ENCODE measurements at places on chromosomes 2 and 18.

DNA sequence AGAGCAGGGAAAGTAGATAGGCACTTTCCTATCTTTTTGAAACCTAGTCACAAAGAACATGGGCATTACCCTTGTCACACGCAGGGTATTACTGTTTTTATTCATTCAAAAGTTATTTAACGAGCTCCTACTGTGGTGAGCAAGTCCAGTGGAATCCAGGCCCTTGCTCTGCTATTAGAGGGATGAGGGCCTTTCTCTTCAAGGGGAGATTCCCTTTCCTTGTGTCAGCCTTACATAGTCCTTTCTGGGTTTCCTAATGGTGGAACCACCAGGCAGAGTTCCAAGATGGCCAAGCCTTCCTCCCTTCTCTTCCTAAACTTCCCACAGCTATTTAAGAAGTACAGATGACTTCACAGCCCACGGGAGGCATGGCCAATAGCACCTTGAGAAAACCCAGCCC is 64.6 kb downstream of the SPTBN1 start:
- DNase-seq = no peak

DNA sequence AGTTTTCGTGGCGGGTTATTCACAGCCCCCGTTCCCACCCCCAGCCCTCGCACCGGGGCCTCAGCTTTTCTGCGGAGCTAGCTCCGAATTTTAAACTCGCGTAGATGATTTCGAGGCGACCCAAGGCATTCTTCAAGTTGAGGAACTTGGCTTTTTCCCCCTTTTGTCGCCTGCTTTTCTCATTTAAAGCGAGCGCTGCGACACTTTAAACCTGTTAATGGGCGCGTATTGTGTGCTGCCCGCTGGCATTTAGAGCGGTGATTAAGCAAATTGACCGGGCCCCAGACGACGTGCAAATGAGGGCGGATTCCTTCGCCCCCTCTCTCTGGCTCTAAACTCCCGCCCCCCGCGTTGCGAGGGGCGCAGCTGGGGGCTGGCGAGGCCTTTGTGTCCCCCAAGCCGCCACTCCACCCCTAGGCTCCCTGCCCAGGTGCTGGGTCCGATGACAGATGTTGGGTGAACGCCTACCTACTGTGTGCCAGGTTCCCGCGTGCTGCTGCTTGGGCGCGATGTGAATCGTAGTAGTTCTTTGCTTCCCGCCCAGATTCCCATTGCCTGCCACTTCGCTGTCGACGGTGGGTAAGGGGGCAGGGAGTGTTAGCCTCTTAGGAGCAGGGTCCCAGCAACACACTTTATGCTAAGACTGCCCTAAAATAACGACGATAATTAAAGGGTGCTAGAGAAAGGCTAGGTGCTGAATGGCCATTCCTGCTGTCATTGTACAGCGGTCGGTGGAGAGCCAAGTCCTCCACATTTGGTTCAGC is 1.9 kb downstream of the TCF7L1 start:
- no peak for DNase-seq

- no peak for DNase-seq
Measured at GRCh38 chr2:193867454-193867853, 1672.7 kb upstream of the TMEFF2 start.

DNA sequence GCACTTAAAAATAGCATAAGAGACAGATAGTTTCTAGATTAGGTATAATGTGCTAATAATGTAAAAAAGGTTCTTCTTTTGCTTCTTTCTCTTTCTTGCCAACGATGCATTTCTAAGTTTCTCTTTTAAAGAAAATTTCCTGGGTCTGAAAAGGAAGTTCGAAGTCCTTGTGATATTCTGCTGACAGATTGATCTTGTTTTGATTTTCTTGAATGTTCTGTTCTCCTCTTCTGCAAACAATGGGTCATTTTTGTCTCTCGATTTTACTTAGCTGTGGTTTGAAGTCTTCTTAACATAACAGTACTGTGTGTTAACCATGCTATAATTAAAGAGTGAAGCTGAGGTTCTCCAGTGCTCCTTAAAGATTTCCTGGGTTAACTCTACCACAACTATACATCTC is 61.1 kb upstream of the ACYP2 start:
- DNase-seq = no peak

DNA sequence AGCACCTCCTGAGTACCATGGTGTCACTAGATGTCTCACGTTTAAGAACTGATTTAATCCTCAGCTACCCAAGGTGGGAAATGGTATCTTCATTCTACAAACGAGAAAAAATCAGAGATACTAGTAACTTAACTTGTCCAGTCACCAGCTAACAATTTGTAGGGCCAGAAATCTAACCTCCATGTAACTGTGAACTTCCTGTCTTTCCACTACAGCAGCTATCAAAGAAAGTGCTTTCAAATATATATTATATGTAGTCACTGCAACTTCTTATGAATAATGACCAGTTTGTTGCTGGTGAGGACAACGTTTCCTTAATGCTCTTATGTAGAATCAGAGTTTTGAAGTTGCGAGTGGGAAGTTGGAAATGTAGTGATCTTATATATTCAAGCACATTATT is 1.9 kb downstream of the REV1 start:
- DNase-seq = no peak

DNA sequence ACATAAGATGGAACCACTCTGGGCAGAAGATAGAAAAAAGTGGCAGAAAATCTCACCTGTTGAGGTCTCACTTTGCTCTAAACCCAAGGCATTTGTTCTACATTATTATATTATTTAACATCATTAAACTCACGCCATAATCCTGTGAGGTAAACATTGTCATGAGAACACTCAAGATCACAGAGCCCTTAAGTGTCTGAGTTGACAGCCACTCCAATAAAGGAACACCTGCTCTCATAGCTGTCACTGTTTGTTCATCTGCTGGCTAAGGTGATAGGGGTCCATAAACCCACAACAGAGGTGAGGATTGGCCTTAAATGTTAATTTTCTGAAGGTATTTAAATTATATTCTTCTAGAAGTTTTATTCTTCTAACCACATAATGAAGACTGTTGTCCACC is 439.7 kb downstream of the RIT2 start:
- DNase-seq = no peak

DNA sequence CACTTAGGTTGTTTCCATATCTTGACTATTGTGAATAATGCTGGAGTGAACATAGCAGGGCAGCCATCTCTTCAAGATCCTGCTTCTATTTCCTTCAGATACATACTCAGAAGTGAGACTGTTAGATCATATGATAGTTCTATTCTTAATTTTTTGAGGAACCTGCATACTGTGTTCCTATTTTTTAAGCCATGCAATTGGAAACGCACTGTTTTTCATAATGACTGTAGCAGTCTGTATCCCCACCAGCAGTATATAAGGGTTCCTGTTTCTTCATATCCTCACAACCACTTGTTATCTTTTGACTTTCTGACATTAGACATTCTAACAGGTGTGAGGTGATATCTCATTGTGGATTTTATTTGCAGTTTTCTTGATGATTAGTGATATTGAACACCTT is 15.5 kb downstream of the NEURL3 start:
- no peak for DNase-seq

GRCh38 chr18:47748093-47748796 is 182.2 kb downstream of the SMAD2 start:
- DNase-seq = no peak

GRCh38 chr2:144771348-144771747 is 251.4 kb upstream of the ZEB2 start:
- DNase-seq = no peak

GRCh38 chr2:10260130-10260529 is 42.6 kb upstream of the HPCAL1 start:
- DNase-seq = no peak

DNA sequence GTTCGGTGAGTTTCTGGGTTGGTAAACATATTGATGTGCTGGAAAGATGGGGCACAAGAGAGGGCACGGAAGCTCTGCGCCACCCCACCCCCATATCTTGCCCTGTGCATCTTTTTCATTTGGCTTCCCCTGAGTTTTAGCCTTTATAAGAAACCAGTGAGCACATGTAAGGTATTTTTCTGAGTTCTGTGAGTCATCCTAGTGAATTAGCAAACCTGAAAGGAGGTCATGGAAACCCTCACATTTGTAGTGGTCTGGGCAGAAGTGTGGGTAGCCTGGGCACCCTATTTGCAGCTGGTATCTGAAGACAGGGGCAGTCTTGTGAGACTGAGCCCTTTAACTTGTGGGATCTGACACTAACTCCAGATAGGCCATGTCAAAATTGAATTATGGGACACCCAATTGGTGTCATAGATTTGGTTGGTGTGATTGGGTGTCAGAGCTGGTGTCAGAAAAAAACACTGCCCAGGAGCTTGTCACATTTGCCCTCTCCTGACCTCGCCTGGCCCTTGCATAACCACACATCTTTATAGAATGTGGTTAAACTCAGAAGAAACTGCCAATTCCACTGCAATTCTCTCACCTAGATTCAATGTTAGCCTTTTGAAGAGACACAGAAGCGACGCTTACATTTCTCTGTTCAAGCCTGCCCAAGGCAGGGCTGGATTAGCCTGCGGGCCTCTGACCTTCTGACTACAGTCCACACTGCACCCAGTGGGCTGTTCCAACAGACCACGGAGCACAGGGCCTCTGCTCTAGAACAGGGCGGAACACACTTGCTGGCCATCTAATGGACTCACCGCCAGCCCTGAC is 12.0 kb upstream of the GALM start:
- DNase-seq = no peak

DNA sequence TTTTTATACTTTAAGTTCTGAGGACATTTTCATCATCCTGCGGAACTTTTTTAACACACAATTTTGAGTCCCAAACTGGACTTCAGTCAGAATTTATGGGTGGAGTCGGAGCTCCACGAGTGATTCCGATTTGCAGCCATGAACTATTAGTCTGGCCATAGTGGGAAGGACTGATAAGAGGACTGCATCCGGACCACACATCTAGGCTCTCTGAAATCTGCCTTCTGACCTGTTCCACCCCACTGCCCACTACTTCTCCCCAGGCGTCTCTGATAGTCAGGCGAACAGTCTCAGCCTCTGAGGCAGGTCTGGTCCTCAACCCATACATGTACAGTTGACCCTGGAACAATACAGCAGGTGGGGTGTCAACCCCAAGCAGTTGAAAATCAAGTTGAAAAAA is 5.2 kb downstream of the MRPL35 start:
- DNase-seq = no peak

DNA sequence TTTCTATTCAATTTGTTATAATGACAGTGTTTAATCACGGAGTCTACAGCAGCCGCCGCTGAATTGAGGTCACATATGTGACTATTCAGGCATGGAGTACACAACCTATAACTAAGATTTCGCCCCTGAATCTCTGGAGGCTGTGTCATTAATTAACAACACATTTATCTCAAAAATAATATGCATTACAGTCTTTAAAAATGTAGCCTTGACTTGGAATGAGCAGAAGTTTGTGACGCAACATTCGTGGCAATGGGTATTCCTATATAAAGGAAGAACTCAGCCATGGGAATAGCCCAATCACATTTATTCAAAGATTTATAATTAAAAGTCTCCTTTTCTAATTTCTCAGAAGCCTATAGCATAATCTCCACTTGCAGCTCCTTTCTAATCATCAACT is 60.6 kb upstream of the LYPD1 start:
- DNase-seq = no peak

GRCh38 chr2:48341551-48342133 is 188.3 kb upstream of the STON1 start:
- no peak for DNase-seq

DNA sequence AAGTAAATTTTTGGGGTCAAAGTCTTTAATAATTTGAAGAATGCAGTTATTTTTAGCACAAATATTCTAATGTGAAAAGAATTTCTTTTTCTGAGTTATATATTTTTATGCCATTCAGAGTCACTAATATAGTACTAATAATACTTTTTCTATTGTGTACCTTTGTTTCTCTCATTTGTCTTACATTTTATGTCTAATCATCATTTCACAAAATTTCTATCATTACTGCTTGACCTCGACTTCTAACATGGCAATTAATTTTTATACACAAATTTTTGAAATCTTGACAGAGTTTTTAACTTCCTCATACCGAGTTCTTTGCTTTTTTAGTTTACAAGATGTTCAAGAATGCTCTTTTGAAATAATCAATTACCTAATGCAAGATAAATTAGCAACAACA is 8.4 kb upstream of the CPS1 start:
- no peak for DNase-seq

- DNase-seq = no peak
Measured at GRCh38 chr18:63185984-63186383, 133.6 kb downstream of the BCL2 start.

DNA sequence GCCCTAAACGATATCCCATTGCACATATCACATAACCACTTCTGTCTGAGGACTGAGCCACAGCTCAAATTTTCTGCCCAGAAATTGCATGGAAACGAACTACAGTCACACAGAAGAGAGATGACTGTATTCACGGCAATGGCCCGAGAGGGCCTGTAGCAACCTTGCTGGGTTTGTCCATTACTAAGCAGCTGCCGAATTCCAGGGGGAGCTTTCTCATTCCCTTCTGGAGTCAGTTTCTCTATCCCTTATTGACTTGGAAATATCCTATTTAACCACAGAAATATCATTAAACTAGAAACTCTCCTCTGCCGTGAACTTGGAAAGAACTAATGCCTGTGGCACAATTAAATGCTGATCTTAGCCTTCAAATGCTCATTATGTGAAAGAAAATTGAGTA is 183.9 kb downstream of the DNER start:
- DNase-seq = no peak
